IPS DF 6.9 (cell line): ENCODE measurements at places on chromosomes 1 and 21.

GRCh38 chr21:38400195-38400919 is 97.9 kb downstream of the ERG start:
- no peak for DNase-seq

DNA sequence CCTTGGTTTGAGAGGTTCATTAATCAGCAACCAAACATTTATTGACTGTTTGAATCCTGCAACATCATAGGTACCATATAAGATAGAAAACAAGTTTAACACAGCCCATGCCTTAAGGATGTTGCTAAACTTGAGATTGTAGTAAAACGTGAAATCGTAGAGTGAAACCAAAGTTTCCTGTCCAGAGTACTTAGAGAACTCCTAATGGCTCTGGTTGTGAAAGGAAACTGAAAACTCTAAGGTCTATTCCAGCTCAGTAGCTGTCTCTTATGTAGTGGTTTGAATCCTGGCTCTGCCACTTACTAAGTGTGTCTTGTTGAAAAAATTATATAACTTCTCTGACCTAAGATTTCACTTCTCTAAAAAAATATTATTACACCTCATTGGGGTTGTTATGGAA is 310.9 kb downstream of the NTNG1 start:
- no peak for DNase-seq

- DNase-seq = no peak
Observed at GRCh38 chr1:219325368-219325742, 151.7 kb downstream of the LYPLAL1 start.

DNA sequence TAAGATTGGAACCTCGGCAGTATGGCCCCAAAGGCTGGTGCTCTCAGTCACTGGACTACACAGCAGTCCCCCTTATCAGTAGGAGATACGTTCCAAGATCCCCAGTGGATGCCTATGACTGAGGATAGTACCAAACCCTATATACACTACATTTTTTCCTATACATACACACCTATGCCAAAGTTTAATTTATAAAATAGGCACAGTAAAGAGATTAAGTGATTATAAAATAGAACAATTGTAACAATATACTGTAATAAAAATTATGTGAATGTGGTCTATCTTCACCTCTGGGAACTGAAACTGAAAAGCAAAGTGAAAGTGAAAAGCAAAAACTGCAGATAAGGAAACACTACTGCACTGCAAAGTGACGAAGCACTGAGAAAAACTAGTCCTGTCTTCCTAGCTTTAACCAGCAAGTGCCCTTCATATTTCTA is 96.8 kb downstream of the INTS7 start:
- no peak for DNase-seq
